ENCODE measurements at places on chromosomes 16 and 17. TPM values are rescaled to one million over a fixed set of nuclear protein-coding genes. Genes with fewer than 3 reads are reported as not detected.

GRCh38 chr16:67562526-67562917 is at the start of gene CTCF:
Gene CTCF (plus strand): TSS chr16:67562526. CDS start chr16:67610833, 48,307 bp downstream.
- no peaks in the 10 kb centered on the region for H3K36me3 ChIP-seq
- peak within 1 kb of the TSS; percentile 97 for H3K27ac ChIP-seq
- H3K27me3 ChIP-seq: no peaks in the 10 kb centered on the region
- H3K4me1 ChIP-seq: peaks cover 8% of the 10 kb centered on the region

- no peak overlapping the region for H3K27ac ChIP-seq
- no peaks in the 10 kb centered on the region for H3K4me1 ChIP-seq
- no peak overlapping the region for H3K4me3 ChIP-seq
- H3K36me3 ChIP-seq: no peaks in the 10 kb centered on the region
- no peak for DNase-seq
Observed at GRCh38 chr16:62149631-62150030, 113.4 kb upstream of the CDH8 start.

GRCh38 chr17:72378414-72379390 is 257.9 kb downstream of the SOX9 start:
- H3K4me1 ChIP-seq: no peaks in the 10 kb centered on the region
- no peak overlapping the region for H3K27ac ChIP-seq
- no peaks in the 10 kb centered on the region for H3K27me3 ChIP-seq
- no peak overlapping the region for H3K4me3 ChIP-seq
- H3K36me3 ChIP-seq: no peaks in the 10 kb centered on the region

GRCh38 chr17:72461757-72462156 is 340.9 kb downstream of the SOX9 start:
- no peaks in the 10 kb centered on the region for H3K27me3 ChIP-seq
- no peaks in the 10 kb centered on the region for H3K4me1 ChIP-seq
- DNase-seq: no peak
- no peaks in the 10 kb centered on the region for H3K36me3 ChIP-seq
- no peak overlapping the region for H3K4me3 ChIP-seq

DNA sequence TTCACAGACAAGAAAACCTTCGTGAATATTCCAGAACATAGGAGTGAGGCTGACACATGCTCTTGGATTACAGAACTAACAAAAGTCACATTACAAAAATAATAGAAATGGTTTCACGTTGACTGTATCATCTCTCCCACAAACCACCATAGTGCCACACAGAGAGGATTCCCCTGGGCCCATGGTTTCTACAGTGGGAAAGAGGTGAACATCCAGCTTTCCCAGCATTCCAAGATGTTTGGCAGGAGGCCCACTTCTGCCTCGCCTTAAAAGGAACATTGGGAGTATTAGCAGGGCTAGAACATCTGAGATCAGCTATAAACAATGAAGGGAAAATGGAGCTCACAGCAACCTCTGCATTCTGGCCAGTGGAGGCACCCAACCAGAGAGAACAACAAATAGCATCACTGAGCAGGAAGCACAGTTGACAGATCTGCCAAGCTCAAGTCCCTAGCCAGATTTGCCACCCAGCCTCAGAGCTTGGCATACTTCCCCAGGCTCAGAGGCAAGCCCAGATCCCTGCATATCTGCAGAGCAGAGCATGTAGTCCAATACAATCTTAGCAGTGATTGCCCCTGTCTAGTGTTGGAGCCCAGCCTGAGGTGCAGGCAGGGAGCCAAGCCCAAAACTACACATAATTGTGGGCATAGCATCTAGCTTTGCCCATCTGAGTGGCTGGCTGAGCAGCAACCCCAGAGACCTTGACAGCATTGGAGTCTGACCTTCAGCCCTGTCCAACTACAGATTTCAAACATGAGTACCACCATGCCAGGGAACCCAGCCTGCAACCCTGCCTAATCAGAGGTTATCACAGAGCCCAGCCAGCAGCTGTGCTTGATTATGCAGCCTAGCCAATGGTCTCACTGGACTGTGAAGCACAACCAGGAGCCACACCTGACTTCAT is 260.4 kb downstream of the CEP112 start:
- H3K27me3 ChIP-seq: no peaks in the 10 kb centered on the region
- no peak overlapping the region for H3K27ac ChIP-seq
- H3K36me3 ChIP-seq: no peaks in the 10 kb centered on the region
- no peak overlapping the region for H3K4me3 ChIP-seq

The CA10 gene
- not detected for total RNA-seq

The ENDOV gene
- total RNA-seq: 17.0 TPM

The SAMD14 gene
- 0.16 TPM for total RNA-seq

The SLC46A1 gene
- 11.2 TPM for total RNA-seq

The NME3 gene
- 86.6 TPM for total RNA-seq
